Stimulated activated CD8-positive, alpha-beta memory T cell treated with anti-CD3 and anti-CD28 coated beads, Interleukin-15, amount 100 ng/mL, for 48 hours (primary cell): ENCODE measurements at places on chromosomes 1 and 21.

GRCh38 chr1:36301220-36301619, 4.9 kb upstream of the SH3D21 start:
- DNase-seq = no peak

GRCh38 chr1:205988585-205988995, 14.6 kb downstream of the RAB7B start:
- no peak for DNase-seq

DNA sequence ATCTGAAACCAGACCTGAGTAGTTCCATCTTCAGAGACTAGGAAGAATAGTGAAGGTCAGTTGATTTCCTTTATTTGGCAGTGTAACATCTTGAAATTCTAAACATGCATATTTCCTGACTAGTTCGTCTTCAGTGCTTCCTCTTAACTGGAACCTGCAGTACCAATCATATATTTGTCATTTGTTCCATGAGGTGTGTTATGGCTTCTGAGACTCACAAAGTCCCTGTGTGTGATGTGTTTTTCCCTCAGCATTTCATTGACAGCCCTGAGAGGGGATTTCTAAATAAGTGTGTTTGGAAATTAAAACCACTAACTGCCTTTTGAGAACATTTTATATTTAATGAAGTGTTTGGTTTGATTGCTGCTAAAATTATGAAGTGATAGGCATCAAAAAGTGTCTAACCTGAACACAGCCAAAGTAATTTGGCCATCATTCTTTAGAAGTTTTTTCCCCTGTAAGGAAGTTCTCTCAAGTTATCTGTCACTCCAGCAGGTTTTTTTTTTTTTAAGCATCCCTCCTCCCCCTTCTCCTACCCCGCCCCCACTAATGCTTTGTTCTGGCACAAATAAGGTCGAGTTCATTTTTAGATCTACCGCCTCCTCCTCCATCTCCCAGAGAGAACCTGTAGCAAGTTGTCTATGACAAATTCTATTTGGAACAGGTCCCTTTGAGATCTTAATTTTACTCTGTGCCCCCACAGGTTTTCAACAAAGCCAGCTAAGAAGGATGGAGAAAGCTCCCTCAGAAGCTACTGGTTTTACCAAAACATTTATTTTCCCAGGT, 61.4 kb downstream of the TMEM200B start:
- DNase-seq = no peak

DNA sequence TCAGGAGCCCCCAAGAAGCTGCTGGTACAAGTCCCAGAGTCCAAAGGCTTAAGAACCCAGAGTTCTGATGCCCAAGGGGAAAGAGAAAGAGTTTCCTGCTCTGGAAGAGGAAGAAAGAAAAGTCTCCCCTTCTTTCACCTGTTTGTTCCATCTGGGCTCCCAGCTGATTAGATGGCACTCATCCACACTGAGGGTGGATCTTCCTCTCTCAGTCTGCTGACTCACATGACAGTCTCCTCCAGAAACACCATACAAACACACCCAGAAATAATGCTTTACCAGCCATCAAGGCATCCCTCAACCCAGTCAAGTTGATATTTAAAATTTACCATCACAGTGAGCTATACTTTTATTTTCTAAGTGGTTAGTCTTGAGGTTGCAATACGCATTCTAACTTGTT, 257.9 kb downstream of the PAPPA2 start:
- no peak for DNase-seq

- no peak for DNase-seq
These were observed 172.4 kb downstream of the C1orf21 start for GRCh38 chr1:184559117-184559713.

DNA sequence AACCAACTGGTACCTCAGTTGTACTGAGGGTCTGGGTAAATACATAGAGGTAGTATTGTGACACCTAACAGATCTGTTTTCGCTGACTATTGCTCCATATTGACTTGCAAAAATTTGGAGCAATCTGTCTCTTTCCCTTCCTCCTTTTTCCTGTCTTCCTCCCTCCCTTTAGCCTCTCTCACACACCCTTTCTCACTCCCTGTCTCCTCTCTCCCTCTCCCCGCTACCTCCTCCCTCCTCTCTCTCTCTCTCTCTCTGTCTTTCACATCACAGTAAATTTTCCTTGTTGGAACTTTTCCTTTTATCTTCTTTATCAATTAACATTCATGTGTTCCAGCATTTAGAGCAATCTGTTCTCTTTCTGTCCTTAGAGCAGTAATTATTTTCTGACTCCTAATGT, 278.2 kb downstream of the NTNG1 start:
- no peak for DNase-seq

GRCh38 chr1:200180821-200181220, 153.3 kb downstream of the NR5A2 start:
- DNase-seq = no peak

- DNase-seq = no peak
These were observed 277.0 kb upstream of the C1orf105 start for GRCh38 chr1:172143384-172144055.

GRCh38 chr1:221643404-221644144, 98.3 kb downstream of the DUSP10 start:
- no peak for DNase-seq

DNA sequence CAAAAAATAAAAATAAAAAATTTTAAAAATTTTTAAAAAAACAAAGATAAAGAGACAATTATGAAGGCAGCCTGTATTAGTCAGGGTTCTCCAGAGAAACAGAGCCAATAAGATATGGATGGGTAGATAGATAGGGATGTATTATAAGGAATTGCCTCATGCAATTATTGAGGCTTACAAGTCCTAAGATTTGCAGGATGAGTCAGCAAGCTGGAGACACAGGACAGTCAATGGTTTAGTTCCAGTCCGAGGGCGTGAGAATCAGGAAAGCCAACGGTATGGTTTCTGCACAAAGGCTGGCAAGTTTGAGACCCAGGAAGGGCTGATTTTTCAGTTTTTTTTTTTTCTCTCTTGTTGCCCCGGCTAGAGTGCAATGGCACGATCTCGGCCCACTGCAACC, 24.1 kb upstream of the EIF4G3 start:
- no peak for DNase-seq

DNA sequence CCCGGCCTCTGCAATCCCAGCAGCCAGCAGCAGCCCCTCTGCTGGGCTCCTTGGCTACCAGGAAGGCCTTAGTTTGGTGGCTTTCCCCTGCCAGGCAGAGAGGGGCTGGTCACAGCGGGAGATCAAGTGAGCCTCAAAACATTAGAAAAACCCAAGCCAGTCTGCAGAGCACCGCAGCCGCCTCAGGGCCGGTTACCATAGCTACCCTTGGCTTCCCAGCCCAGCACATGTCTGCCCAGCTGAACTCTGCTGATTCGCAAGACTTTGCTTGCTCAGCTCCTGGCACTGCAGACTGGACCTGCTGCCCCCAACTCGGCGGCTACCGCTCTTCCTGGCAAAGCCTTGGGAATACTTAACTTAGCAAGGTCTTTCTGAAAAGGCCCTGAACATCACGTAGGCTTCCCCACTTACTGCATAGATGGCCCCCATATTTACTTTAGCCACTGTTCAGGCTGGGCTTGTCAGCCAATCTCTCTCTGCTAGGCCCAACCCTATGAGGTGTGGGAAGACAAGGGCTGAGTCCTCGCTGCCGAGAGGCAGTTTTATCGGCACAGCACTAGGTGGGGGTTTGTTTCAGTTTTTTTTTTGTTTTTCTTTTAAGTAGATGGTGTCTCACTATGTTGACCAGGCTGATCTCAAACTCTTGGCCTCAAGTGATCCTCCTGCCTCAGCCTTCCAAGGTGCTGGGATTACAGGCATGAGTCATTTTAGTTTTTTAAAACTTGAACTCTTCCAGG, 28.6 kb upstream of the PLEKHG5 start:
- DNase-seq = no peak

DNA sequence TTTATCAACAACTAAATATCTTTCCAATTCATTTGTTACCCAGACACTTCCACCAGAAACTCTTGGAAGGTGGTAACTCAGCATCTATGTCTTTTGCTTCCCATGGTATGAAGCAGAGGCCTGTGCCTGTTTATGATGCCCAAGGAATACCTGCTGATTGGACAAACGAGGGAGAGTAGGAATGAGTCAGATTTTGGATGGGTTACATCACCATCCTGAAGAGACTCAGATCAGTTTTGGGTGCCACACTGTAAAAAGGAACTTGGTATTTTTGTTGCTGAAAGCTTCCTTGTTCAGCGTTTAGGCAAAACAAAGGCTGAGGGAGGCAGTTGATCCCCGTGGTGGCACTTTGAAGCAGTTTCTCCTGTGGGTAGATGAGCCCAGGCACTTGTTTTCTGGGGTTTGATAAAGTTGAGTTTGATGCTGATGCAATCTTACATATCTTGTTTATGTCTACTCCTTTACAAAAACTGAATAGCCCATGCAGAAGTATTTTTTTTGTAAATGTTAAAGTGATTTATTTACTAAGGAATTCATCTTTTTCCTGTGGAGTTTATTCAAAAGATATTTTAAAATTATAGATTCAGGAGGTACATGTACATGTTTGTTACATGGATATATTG, 26.7 kb upstream of the CYP4X1 start:
- DNase-seq = no peak

DNA sequence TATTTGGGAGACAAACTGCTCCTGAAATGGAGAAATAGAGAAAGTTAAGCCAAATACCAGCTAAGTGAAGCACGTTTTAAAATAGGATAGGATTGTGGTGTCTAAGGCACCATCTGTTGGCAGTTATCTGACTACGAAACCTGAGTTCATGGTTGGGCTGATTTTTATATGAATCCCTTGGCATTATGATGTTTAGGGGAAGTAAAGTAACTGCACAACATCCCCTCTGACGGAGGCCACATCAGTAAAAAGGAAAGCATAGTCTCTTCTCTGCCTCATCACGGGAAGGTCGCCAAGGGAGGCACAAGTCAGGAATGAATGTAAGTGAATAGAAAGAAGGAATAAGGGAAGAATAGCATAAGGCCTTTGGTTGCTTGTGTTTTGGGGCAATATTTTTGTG, 128.0 kb downstream of the PRRX1 start:
- no peak for DNase-seq

- DNase-seq = no peak
These were observed 30.2 kb downstream of the CHAF1B start for GRCh38 chr21:36415375-36415774.

DNA sequence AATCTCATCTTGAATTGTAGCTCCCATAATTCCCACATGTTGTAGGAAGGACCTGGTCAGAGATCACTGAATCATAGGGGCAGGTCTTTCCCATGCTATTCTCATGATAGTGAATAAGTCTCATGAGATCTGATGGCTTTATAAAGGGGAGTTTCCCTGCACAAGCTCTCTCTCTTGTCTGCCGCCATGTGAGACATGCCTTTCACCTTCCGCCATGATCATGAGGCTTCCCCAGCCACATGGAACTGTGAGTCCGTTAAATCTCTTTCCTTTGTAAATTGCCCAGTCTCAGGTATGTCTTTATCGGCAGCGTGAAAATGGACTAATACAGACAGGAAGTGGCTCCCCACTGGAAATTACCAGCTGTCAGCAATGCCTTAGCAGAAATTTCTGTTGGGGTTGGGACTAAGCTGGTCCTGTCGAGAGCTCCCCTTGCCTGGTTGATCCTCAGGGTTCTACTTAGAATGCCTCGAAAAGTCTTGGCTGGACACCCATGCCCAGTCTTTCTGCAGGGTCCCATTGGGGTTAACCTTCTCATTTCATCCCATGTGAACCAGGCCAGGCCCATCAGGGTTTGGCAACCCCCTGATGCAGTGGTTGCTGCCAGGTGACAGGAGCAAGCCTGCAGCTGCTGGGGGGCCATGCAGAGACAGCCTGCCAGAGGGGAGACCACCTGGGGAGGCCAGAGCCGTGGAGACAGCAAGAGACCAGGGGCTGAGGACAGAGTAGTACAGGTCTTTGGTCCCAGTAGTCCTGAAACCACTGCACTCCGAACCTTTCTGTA, 2.8 kb upstream of the ABCG1 start:
- no peak for DNase-seq

GRCh38 chr1:115114308-115114707, 25.0 kb upstream of the TSPAN2 start:
- no peak for DNase-seq

- no peak for DNase-seq
These were observed 436.2 kb downstream of the MATN1 start for GRCh38 chr1:30286988-30287839.

- no peak for DNase-seq
These were observed 5.5 kb downstream of the CD1D start for GRCh38 chr1:158186180-158186579.

DNA sequence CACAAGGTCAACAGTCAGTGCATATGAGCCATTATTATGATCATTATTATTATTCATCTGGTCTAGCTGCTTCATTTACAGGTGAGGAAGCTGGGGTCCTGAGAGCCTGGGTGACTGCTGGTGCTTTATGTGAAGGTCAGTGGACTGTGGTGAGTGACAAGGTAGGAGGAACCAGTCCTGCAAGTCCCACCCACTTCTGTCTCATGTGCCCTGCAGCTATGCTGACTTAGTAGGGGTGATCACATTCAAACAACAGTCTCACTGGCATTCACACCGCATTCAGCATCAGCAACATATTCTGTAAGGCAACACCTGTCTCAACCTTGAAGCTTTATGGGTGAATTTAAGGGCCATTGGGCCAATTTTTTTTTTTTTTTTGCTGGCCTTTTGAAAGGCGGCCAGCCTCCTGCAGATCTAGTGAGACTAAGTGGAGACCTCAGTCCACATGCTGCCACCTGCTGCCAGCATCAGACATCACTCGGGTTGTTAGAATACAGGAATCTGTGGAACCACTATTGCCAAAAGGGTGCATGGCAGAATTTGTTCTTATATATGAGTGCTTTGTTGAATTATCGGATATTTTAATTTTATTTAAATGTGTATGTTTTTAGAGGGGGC, 59.9 kb upstream of the CACNA1E start:
- DNase-seq = no peak

GRCh38 chr1:87246436-87246835, 82.2 kb upstream of the LMO4 start:
- DNase-seq = no peak

DNA sequence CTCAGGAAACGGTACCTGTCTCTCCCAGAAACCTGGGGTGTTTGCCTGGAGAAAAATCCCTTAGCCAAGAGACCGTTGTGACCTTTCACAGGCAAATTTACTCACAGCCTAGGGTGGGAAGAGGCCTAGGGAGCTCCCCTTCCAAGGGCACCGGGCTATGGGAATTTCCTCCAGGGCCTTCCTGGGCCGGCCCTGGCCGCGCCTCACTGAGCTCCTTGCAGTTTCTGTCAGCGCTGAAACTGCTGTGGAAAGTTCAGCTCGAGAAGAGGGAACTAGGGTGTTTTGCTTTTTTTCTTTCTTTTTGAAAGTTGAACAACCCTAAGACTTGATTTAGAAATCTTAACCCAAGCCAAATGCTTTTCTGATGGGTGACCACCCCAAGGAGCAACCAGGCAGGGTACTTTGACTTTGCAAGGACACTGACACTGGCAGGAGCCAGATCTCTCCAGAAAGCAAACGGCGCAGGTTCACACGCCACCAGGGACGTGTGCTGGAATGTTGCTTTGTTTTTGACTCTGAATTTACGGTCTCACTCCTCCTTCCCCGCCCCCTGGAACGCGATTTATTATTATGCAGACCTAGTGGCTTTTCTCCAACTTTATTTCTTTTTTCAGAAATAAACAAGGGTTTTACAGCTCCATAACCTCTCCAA, 229.6 kb upstream of the JUN start:
- no peak for DNase-seq

GRCh38 chr1:65605621-65606020, 185.2 kb downstream of the LEPR start:
- no peak for DNase-seq

- DNase-seq = no peak
These were observed 10.8 kb upstream of the ASCL5 start for GRCh38 chr1:201137579-201138310.
